Stimulated activated CD8-positive, alpha-beta memory T cell treated with anti-CD3 and anti-CD28 coated beads, Interleukin-7, amount 100 ng/mL, for 4 hours (primary cell): ENCODE measurements at places on chromosomes 3 and 15.

DNA sequence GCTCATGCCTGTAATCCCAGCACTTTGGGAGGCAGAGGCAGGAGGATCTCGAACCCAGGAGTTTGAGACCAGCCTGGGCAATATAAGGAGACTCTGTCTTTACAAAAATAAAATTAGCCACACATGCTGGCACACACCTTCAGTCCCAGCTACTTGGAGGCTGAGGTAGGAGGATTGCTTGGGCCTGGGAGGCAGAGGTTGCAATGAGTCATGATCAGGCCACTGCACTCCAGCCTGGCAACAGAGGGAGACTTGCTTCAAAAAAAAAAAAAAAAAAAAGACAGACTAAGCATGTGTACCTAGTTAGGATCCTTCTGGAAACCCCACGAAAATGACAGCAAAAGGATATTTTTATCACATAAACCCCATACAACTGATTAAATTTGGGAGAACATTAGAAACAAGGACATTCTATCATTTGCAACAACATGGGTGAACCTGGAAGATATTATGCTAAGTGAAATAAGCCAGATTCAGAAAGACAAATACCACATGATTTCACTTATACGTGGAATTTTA, 44.9 kb downstream of the METTL6 start:
- DNase-seq: no peak

GRCh38 chr3:60095516-60095915, 1045.7 kb upstream of the CFAP20DC start:
- no peak for DNase-seq

- peak; percentile 96 for DNase-seq
Measured at GRCh38 chr3:23916886-23917678, at the start of the genes NKIRAS1 and RPL15. NKIRAS1 (minus strand) TSS chr3:23916990; CDS start chr3:23910904, 6,086 bp downstream. RPL15 (plus strand) TSS chr3:23917132; CDS start chr3:23917860, 728 bp downstream.

DNA sequence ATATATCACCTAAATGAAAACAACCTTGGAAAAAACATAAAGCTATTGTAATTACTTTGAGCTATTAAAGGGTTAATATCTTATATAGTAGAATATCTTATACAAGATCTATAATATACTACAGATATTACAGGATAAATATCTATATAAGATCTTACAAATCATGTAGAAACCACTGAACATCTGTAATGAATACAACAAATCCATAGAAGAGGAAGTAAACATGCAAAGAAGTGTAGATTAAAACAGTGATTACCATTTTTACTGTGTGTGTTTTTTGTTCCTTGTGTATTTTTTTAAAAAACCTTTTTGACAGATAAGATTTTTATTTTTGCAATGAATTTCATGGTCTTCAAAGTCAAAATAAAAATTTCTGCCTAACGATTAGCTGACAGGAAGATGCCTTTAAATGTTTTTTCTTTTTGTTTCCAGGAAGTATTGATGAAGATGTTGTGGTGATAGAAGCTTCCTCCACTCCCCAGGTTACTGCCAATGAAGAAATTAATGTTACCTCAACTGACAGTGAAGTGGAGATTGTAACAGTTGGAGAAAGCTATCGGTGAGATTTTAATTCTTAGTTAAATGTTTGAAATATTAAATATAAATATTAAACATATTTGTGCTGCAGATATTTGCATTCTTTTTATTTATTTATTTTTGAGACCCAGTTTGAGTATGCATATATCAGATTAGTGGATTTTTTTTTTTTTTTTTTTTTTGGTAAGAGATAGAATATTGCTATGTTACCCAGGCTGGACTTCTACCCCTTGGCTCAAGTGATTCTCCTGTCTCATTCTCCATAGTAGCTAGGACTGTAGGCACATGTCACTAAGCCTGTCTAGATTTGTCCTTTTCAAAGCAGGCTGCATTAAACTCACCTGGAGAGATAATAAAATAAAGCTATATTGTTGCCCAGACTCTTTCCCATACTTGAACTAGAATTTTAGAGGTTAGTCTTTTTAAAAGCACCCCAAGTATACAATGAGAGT, 52.8 kb upstream of the CCNB2 start:
- DNase-seq: no peak

DNA sequence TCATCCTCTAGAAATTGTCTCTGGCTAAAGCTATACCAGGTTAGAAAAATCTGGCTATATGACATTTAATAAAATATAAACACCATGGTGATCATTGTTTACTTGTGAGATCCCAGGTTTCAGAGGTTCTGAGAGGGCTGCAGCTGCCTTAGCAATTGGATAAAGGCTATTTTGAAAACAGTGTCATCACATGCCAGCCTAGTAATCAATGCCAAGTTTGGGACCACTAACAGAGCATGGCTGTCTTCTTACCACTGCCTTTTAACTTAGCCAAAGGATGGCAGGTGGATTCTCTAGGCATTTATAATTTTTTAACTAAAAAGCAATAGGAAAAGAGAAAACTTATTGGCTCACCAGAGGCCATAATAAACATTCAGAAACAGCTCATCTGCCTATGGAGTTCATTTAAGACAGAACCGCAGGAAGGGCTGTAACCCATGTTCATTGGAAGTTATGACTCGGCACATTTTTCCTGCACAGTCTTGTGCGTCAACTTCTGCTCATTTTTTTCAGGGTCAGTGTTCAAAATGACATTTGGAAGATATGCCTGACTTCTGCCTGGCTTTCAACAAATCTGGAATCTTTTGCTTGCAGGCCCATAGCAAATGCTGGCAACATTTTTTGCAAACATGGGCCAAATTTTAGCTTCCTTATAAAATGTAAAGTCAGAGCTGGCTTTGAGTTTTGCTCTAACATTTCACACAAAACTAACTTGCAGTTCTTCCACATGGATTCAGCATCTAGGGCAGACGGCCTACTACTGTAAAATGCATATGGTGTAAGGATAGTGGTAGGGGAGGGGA, 476.0 kb upstream of the TBL1XR1 start:
- no peak for DNase-seq
